ENCODE measurements at places on chromosomes 2 and 18.

- no peak for DNase-seq
Measured at GRCh38 chr18:68985172-68985820, 187.4 kb downstream of the CCDC102B start.

DNA sequence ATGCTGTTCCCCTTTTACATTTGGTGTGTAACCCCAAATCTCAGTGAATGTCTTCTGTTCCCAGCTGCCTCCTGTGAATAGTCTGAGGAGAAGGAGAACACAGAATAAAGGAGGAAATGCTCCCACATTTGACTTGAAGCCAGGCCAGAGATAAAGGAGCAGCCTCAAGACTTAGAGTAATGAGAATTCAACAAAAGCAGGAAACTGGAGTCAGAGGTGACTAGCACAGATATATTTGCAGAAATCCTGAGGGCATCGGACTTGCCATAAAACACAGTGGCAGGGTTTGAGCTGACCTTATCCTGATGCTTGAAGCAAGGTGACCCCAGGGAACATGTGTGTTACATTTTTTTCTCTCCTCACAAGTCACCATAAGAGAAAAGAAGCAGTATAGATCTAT, 291.4 kb upstream of the RND3 start:
- no peak for DNase-seq

DNA sequence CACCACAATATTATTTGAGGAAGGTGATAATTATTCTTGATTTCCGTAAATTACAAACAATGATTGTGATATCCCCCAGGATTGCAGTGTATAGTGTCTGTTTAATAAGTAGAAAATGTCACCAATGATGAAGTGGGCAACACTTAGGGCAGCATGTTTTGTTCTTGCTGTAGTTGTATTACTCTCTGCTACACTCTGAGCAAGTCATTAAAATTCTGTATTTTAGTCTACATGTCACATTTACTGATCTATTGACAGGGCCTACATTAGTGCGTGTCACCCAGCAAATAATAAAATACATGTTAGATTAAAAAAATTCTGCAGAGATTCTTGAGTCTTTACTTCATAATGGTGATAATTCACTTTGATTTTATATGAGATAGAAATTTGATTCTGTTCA, 247.6 kb downstream of the TMX3 start:
- no peak for DNase-seq

- no peak for DNase-seq
Measured at GRCh38 chr2:24432735-24433134, 58.3 kb upstream of the NCOA1 start.

DNA sequence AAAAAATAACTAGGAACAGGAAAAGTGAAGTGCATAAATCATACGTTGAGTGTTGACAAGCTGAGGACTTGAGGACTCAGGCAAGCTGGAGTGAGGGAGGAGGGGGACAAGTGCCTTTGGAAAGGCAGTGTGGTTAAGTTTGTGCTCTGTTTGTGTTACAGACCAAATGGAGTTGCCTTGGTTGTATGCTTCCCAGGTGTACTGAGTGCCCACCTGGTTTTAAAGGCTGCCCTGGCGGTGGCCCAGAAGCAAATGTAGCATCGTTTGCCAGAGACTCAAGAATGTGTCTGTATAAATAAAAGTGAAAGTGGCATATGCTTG, 240.9 kb downstream of the PRKCE start:
- DNase-seq: peak; percentile 67

DNA sequence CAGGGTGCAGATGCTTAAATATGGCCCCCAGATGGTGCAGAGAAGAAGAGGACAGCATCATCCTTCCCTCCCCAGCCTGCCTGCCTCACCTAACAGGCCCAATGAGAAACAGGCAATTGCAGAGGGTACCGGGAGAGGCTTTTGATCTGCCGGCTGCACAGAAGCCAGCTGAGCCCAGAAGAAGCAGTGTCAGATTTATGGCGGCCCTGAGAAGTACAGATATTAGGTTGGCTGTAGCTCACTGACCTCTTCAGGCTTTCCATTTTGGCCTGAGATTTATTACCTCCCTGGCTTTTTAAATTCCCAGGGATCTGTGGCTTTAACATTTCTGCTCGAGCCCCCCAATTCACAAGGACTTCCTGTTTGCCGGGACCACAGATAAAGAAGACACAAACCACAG, 278.7 kb downstream of the EN1 start:
- DNase-seq: no peak

- DNase-seq: no peak
Measured at GRCh38 chr2:72629062-72629461, 196.8 kb downstream of the EXOC6B start.

DNA sequence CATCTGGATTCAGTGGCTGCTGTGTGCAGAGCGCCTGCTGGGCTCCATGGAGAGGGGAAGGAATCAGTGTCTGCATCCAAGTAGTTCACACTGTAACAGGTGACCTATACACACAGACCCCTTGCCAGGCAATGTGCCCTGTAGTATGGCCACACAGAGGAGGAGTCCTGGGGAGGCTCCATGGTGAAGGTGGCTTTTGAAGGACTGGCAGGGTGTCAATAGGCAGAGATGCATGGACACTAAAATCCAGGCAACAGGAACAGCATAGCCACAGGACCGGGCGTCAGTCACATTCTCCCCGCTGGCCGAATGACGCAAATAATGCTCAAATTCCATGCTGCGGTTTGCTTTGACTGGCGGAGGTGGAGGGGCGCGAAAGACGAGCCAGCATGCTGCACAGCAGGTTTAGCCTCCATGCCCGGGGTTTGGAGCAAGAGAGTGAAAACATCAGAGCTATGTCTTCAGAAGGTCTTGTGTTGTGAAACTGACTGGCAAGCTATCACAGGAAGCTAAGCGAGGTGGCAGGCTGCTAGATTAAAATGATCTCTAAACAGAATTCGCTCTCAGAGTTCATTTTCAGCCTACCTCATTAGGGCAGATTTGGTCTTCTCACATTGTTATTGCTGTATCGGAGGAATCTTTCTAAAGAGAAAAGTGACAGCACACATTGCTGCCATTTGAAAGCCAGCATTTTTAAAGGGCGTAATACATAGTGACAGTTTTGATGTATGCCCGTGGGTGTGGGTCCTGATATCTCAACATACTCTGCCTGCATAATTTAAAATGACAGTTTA, 1.2 kb upstream of the CHMP1B start:
- DNase-seq: peak; percentile 91

GRCh38 chr2:96792772-96793749, 23.0 kb upstream of the CNNM3 start:
- no peak for DNase-seq

- peak; percentile 66 for DNase-seq
Measured at GRCh38 chr2:55090702-55091101, 40.5 kb upstream of the RTN4 start.

DNA sequence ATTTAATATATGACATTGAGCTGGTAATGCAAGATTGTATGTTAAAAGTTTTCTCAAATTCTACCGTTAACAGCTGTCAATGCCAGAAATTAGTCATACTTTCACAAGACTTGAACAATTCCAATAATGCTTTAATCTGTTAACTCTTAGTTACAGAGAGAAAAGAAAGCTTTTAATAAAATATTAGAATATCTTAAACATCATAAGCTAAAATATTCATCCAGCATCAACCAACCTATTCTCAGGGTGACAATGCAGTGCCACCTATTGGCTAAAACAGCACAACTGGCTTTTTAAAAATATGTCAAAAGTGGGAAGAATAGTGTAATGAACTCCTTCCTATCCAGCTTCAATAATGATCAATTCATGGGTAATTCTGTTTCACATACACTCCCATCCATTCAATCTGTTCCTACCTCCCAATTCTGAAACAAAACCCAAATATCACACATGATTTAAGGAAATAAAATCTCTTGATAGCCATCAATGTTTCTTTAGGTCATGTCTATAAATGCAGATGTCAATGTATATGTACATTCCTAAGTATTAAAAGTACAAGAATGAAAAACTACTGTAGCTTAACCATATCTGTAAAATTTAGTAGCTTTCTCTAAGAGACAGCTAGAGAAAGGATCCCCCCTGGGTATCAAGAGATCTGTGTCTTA, 79.8 kb upstream of the CCDC141 start:
- DNase-seq: no peak

GRCh38 chr2:178285287-178285615, 90.9 kb downstream of the OSBPL6 start:
- DNase-seq: no peak

- DNase-seq: no peak
Measured at GRCh38 chr2:72139471-72139873, 8.2 kb downstream of the CYP26B1 start.

- DNase-seq: peak; percentile 17
Measured at GRCh38 chr2:229235131-229235914, 35.8 kb downstream of the PID1 start.

- DNase-seq: no peak
Measured at GRCh38 chr18:837922-838321, 25.9 kb upstream of the YES1 start.

GRCh38 chr2:14530506-14530905, 102.0 kb upstream of the LRATD1 start:
- peak; percentile 55 for DNase-seq

- no peak for DNase-seq
Measured at GRCh38 chr2:127486247-127487058, 39.8 kb downstream of the IWS1 start.

DNA sequence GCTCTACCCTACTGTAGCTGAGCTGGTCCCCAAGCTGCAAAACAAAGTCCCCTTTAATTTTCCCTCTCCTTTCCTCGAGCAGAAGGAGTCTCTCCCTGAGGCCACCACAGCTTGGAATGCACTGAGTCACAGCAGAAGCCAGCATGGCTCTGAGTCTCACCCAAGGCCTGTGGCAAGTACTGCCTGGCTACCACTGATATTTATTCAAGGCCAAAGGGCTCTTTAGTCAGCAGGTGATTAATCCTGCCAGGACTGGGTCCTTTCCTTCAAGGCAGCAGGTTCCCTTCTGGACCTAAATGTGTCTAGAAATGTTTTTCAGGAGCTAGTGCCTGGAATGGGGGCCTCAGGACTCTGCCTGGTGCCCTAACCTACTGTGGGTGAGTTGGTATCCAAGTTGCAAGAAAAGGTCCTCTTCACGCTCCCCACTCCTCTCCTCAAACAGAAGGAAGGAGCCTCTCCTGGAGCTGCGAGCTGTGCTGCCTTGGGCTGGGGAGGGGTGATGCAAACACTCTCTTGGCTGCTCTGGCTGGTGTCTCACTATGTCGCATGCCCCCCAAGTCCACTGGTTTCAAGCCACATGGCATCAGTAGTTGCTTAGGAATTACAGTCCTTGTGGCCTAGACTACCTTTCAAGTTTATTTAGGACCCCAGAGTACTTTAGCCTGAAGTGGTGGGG, 53.4 kb downstream of the CD28 start:
- DNase-seq: peak; percentile 69

GRCh38 chr2:23377771-23378170, 7.2 kb upstream of the KLHL29 start:
- DNase-seq: no peak

DNA sequence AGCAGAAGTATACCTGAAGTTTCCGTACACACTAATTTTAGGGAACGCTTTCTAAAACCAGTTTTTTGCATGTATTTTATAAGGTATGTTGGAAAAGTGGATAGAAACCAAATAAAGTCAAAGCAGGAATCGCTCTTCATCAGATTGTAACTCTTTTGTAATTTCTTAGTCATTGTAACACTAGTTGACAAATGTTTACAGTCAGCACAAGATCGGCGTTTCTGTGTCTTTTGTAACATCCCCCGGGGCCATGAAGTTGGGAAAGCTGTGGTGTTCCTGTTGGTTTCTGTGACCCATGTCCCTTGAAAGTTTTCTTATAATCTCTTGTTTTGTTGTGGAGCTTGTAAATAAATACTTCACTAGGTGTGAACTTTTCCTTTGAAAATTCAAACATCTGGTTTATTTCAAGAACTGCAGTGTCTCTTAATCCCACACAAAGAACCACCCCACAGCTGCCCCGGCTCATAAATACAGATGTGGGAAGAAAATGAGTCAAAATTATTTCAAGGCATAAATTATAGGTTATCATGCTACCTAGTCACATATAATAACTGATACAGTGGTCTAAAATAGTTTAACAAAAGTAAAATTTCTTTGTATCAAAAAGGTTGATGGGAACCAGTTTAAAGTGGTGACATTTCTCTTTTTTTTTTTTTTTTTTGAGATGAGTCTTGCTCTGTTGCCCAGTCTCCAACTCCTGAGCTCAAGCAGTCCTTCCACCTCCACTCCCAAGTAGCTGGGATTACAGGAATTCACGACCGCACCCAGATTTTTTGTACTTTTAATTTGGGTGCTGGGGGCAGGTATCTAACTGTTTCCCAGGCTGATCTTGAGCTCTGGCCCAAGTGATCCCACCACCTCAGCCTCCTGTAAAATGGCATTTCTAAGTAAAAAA, 751 bp upstream of the NMI start:
- peak; percentile 19 for DNase-seq

DNA sequence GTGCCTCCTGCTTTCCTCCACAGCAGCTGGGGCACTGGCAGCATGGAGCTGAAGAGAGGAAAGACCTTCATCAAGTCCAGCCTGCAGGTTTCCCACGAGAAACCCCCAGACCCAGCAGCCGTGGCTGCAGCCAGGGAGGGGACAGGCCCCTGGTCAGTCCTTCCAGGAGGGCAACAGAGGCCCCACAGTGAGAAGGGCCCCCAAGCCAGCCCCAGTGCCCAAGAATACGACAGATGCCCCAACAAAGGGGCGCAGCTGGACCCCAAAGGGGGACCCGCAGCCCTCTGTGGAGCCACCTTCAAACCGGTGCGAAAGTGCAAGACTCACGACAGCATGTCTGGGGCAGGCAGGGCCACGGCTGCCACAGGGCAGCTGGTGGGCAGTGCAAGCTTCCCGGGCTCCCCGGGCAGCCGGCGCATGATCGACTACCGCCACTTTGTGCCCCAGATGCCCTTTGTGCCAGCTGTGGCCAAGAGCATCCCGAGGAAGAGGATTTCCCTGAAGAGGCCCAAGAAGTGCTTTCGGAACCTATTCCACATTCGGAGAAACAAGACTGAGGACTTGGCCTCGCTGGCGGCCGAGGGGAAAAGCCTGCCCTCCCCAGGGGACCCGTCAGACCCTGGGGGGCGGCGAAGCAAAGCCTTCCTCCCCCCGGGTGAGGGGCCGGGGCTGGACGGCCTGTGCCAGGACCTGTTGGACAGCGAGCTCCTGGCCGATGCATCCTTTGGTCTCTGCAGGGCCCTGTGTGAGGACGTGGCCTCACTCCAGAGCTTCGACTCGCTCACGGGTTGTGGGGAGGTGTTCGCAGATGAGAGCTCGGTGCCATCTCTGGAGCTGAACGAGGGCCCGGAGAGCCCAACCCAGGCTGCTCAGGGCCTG, 6.9 kb downstream of the AMER3 start:
- DNase-seq: no peak

DNA sequence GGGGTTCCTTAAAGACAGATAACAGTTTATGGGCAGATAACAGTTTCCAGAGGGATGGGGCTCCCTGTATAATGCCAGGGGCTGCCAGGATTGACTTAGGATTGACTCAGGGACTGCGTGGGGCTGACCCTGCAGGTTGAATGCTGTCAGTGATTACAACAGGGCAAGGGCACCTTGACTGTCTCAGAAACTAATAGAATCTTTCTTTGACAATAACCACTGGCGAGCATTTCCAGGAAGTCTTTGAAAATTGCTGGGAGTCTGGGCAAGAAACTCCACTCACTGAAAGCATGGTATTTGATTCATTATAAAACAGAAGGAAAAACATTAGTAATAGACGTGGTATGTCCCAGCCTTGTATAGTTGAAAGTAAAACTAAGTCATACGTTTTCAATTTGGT, 101.0 kb downstream of the GPD2 start:
- DNase-seq: peak; percentile 77

- peak; percentile 75 for DNase-seq
Measured at GRCh38 chr18:61992923-61993322, 100.1 kb upstream of the RNF152 start.

- no peak for DNase-seq
Measured at GRCh38 chr18:59684777-59685176, 12.4 kb downstream of the CCBE1 start.

- DNase-seq: no peak
Measured at GRCh38 chr2:136065384-136065783, 52.6 kb downstream of the CXCR4 start.

All from fibroblast of skin of abdomen (primary cell).